ENCODE measurements at places on chromosomes 12 and 14.

DNA sequence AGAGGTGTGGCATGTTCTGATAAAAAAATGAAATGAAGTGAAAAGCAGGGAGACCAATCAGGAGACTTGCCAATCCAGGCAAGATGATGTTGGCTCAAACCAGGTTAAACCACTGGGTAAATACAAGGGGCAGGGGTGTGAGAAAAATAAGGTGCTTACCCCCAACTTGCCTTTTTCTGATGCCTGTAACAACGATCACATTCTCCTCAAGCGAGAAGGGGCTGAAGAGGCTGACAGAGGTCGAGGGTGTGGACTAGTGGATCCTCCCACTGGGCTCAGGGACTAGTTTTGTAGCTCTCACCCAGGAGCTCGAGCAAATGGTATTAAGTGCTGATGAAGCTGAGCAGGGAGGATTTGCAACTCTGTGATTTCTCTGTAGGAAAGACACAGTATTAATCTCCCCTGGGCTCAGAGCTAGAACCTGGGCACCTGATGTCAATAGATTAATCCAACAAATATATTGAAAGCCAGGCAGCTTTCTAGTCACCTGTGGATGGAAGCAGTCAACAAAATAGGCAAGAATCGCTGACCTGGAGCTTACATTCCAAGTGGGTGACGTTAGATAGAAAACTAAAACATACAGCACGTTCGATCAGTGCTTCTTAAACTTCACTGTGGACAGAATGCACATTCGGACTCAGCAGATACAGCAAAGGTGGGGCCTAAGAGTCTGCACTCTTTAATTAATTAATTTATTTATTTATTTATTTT, 15.2 kb upstream of the EAPP start:
- DNase-seq = peak; percentile 52

- no peak for DNase-seq
Measured at GRCh38 chr14:53790731-53791500, 165.7 kb downstream of the BMP4 start.

GRCh38 chr12:128844031-128844635, 9.1 kb upstream of the GLT1D1 start:
- no peak for DNase-seq

DNA sequence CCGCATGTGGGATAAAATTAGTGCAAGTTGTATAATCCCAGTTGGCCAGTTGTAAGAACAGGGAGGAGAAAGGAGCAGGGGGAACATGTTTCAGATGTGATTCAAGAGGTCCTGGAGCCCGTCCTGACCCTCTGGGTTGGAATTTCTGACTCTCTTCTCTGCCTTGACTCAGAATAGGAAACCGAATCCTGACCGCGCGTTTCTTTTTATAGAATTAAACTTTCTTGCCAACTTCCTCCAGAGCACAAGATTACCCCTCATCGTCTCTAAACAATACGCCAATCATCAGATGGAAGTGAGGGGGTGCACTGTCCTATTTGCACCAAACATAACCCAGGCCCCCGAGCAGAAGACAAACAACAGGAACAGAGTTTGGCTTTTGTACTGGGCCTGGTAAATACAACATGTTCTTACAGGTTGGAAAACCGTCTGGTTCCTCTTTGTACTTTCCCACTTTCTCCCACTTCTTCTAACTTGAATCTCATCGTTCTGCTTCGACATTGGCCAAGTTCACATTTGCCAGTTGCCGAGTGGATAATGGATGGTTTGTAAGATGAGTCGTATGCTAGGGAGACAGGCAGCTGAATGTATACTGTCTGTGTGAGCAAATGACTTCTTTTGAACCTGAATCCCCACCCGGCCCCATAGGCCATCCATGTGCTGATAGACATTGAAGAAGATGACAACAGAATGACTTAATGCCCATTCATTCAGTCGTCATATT, 42.6 kb upstream of the MED13L start:
- DNase-seq = peak; percentile 56

DNA sequence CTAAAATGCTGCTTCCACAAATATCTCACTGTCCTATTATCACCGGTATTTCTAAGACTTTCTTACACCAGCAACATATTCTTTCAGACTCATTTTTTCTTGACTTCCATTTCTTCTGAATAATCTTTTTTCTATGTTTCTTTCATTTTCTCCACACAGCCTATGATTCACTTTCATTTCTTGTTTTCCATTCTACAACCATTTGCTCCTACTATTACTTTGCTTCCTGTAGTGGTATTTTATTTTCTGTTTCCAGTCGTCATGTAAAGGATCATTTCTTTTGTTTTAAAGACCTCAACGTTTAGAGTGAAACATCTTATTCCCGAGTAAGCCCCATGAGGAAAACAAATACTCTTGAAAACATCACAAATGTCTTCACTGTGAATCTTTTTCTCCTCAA, 182.2 kb upstream of the MDGA2 start:
- no peak for DNase-seq

DNA sequence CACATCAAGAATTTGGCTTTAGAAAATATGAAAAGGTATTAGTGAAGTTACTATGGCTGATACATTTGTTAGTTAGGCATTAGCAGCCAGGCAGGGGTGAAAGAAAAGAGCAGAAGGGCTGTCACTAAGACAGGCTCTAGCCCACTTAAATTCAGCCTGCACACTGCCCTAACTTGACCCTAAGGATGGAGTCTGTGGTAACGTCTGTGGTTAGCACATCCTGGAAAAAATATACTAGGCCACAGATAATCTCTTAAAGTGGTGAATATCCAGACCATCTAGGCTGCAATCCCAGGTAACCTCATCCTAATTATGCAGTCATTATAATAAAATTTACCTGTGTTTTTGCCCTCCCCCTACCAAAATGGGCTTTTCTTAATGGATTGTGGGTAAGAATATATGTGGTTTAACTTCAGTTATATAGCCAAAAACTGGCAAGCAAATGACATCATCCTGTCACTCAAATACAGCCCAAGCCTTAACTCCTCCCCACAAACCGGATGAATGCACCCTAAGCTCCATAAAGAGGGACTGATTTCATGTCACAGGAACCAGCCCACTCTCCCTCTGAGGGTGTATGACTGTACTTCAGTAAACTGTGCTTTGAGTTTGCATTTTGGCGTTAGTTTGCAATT, 440.9 kb downstream of the LRFN5 start:
- DNase-seq = no peak

DNA sequence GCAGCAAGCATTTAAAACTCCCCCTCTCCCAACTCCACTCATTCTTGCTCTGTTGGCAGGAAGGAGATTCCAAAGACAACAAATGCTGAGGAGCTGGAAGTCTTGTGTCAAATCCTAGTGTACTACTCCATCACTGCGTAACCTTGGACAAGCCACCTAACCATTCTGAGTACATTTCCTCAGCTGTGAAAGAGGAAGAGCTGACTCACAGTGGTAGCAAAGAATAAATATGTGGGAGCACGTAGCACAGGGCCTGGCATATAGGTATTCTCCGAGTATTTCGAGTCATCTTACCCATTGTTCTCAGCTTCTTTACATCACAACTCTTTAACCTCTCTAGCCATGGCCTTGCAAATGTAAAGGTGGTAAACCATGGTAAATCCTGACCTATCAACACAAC, 28.7 kb downstream of the EGLN3 start:
- DNase-seq = no peak

DNA sequence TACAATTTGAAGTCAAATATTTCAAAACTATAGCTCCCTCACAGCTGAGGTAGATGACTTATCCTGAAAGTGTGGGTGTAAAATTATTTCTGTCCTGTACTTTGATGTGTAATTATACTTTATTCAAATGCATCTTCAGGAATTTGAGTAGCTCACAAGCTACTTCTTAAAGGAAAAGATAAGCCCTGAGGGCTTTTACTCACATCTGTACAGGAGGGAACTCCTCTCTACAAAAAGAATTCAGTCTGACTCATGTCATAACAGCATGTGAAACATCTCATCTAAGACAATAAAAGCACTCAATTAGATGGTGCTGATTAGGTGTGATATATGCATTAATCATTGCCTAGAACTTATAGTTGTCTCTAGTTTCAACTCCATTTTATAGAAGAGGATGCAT, 452.0 kb downstream of the PRKD1 start:
- no peak for DNase-seq

DNA sequence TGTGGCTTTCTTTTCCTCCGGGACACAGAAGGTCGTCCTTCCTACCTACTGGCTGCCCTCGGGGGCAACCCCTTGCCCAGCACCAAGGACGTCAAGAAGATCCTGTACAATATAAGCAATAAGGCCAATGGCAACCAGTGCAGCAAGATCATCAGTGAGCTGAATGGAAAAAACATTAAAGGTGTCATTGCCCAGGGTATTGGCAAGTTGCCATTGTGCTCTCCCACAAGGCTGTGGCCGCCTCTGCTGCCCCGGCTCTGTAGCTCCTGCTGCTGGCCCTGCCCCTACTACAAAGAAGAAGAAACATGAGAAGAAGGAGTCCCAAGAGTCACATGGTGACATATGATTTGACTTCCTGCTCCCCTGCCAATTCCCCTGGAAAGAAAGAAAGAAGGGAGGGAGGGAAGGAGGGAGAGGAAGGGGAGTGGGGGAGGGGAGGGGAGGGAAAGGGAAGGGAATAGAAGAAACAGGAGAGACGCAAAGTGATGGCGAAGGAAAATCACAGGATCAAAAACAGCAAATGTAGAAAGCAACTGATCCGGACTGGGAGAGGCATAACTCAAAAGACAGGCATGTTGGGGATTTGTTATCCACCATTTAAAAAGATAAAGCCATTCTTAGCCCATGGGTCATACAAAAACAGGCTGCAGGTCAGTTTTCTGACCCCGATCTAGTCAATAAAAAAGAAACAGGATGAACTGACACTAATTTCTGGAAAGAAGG, 61.3 kb upstream of the RESF1 start:
- DNase-seq = no peak

GRCh38 chr12:76152181-76152807, 67.8 kb upstream of the NAP1L1 start:
- no peak for DNase-seq

- no peak for DNase-seq
Measured at GRCh38 chr14:72850360-72850759, 43.5 kb downstream of the DPF3 start.

DNA sequence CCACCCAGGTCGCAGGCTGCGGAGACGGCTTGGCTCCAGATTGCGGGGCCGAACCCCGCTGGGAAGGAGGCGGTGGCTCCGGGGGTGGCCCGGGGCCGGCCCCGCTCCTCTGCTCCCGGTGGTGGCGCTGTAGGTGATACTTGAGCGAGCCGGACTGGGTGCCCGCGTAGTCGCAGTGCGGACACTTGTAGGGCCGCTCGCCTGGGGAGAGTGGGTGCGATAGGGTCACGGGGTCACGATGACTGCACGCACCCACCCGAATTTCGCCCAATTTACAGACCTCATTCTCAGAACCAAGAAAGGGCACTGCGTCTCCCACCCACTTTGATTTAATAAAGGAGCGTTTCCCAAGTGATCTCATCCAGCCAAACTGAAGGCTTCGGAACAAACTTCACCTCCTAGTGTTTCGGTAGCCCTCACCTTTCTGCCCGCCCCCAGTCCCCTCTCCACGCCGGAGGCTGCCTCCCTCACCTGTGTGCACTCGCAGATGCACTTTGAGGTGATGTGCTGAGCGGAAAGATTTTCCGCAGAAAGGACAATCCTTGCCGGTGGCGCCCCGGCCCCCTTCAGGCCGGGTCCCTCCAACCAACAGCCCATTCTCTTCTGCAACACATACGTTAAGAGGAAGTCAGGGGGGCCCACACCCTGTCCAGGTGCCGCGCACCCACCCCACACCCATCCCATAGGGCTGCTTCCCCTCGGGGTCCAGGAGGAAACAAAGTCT, 7.4 kb downstream of the ZNF219 start:
- no peak for DNase-seq

GRCh38 chr14:69664865-69665526, 53.6 kb downstream of the SUSD6 start:
- DNase-seq = no peak

- no peak for DNase-seq
Measured at GRCh38 chr12:49292729-49293055, 2.3 kb upstream of the PRPH start.

GRCh38 chr12:53978477-53979356, 4.0 kb upstream of the HOTAIR start:
- DNase-seq = no peak

- DNase-seq = no peak
Measured at GRCh38 chr14:95830386-95830785, 46.2 kb upstream of the TUNAR start.
